Cardiac muscle cell (in vitro differentiated cells and primary cell): ENCODE measurements at places on chromosomes 5 and 9.

DNA sequence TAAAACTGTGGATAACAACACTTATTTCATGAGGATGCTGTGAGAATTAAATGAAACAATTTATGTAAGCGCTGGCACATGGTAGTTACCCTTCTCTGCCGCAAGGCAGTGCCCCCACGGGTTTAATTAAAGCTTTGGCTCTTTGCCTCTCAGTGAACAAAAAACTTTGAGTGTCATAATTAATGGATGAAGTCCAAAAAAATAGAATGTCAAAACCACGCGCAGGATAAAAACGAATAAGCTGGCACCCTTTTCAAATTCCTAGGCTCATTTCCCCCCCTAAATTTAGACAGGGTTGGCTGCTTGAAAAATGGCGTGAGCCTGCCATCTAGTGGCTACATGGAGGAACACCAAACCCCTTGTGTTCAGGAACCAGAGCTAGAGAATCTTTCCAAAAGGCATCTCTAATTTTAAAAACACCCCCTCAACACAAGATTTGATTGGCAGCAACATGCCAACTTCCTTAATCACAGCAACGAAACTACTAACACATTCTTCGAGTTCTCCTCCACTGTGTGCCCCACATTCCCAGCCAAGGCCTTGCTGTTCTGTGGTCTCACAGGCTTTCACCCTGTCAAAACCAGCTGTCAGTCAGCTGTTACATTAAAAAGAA is 29.0 kb upstream of the CCNG1 start:
- DNase-seq: peak; percentile 57

DNA sequence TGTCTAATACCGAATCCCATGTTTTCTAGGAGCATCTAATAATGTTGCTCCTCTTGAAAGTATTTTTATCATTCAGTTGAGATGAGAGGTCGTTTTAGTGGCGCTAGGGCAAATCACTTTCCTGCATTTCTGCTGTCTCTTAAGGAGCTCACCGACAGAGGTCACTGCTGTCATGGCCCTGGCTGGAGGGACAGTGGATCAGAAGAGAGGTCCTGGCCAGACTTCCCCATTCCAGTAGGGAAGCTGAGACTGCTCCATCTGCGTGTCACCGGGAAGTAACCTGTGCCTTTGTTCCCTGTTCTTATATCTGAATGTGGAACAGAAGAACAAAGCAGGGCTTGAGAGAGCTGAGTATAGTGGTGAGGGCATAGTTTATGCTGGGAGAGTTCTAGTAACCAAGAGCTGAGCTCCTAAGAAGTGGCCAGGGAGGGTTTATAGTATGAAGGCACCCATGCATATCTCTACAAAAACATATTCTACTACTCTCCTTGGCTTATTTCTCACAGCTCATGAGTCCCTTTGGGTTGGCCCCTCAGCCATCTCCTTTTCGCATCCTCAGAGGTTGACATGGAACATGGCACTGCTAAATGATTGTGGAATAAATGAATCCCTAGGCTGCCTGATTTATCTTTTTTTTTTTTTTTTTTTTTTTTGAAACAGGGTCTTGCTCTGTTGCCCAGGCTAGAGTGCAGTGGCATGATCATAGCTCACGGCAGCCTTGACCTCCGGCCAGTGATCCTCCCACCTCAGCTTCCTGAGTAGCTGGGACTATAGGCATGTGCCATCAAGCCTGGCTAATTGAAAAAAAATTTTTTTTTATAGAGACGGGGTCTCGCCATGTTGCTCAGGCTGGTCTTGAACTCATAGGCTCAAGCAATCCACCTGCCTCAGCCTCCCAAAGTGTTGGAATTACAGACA is 27.2 kb downstream of the ATP6V0E1 start:
- peak; percentile 78 for DNase-seq

DNA sequence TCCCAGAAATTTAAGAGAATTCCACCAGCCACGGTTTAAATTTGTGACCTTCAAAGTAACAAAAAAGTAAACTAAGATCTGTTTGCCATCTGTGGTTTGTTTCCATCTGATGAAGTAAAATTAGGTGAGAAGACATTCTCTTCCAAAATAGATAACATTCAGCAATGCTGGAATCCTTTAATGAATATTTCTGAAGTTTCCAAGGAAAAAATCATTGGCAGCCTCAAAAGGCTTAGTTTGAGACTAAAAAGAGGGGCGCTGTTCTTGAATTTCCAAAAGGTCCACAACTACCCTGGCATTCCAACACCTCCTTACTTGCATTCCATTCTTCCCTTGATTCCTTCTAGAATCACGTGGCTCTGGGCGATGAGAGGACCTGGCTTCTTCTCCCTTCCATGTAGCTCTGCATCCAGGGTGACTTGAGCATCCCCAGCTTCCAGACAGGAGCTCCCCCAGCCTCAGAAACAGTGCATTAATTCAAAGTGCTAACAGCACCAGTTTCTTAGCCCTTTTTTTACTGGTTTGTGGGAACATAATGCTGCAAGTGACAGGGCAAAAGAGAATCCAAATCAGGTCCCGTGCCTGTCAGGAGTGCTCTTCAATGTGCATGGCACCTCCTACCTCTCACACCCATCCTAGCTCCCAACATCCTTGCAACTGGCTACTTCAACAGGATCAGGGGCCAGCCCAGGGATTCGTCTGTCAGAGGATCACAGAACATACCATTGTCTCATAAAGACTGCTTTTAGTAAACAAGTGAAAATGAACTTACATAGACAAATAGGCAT is 191.5 kb upstream of the S1PR3 start:
- peak; percentile 48 for DNase-seq

- no peak for DNase-seq
Measured at GRCh38 chr5:141657404-141657803, 6.2 kb upstream of the FCHSD1 start.

GRCh38 chr5:143752165-143752850 is 59.7 kb upstream of the HMHB1 start:
- no peak for DNase-seq

GRCh38 chr5:119105971-119106370 is 35.1 kb downstream of the DMXL1 start:
- peak; percentile 4 for DNase-seq

DNA sequence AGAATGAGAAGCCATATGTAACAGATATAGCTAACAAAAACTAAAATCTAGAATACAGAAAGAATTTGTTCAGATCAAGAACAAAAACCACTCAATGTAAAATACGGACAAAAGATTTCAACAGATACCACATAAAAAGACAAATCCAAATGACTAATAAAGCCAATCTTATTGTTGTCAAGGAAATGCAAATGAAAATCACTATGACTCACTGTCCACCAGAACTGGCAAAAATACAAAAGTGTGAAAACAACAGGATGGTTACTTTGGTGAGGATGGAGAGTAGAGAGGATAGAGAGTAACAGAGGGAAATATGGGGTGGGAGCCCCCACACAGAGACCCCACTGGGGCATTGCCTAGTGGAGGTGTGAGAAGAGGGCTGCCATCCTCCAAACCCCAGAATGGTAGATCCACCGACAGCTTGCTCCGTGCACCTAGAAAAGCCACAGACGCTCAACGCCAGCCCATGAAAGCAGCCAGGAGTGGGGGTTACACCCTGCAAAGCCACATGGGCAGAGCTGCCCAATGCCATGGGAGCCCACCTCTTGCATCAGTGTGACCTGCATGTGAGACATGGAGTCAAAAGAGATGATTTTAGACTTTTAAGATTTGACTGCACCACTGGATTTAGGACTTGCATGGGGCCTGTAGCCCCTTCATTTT is 15.2 kb upstream of the RHOBTB3 start:
- DNase-seq: no peak

DNA sequence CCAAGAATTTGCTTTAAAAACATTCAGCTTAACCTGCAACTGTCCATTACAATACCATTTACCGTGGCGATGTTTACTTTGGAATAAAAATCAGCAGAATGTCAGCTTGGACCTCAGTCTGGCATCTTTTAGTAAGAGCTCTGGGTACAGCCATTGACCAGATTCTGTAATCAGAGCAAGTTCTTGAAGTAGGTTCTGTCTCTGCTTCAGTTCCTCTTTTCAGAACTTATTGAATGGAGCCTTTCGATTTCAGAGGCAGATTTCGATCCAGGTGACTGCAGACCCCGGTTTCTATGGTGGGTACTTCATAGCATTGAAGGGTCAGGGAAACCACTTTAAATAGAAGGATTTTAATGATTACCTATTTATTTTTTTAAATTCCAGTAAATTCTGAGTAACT is 53.4 kb upstream of the SV2C start:
- no peak for DNase-seq

GRCh38 chr5:37283214-37283820 is 34.1 kb upstream of the CPLANE1 start:
- DNase-seq: no peak

DNA sequence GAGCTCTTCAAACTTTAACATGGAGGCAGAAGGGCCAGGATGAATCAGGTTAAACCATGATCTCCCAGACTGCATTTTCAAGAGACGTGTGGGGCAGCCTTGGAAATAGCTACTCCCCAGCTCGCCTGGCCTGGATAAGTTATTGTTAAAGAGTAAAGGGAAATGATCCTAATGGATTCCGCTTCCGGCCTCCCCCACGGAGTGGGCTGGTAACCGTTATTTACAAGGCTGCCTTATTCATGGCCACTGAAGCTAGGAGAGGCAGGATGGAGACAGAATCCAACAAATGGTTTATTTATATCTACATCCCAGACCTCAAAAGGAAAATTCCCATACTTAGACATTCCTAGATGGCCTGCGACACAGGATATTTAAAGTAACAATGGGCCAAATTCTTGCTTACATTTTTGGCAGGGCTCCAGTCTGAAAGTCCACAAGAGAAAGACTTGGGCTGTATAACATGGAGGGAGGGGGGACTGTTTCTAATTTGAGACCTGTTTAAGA is 27.9 kb downstream of the SPRY4 start:
- DNase-seq: peak; percentile 88

- no peak for DNase-seq
Measured at GRCh38 chr9:87712801-87713277, 13.1 kb upstream of the CTSL start.

- no peak for DNase-seq
Measured at GRCh38 chr5:168749391-168750100, 170.4 kb upstream of the PANK3 start.

GRCh38 chr5:96196890-96197289 is 235.2 kb upstream of the ELL2 start:
- no peak for DNase-seq

DNA sequence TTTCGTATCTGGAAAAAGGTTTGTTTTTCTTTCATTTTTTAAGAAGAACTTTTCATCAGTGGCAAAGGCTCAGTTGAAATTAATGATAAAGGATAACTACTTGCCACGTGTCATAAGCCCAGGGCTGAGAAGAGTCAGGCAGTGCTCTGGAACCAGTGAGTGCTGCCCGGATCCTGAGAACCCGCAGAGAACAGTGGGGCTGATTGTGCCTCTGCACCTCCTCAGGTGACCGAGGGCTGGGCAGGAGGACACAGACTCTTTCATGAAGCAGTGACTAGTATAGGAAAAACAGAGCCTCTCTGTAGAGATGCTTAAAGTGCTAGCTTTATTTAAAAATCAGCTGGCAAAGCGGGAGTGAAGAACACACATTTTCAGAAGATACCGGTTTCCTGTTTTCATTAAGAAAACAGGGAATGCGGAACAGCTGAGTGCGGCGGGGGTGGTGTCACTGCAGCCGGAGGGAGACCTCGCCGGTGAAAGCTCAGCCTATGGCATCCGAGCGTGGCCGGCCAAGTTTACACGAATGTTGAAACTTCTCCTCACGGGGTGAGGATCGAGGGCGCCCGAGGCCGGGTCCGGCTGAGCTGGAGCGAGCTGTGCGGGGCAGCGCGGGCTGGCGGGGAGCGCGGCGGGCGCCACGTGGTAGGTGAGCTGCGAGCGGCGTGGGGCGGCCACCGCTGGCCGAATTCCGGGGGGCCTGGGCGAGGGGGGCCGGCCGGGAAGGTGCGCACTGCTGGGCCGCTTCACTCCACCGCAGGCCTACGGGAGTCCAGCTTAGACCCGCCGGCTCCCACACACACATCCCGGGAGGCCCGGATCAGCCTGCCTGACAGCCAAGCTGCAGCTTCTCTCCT is 134.7 kb upstream of the DMRT1 start:
- peak; percentile 86 for DNase-seq

DNA sequence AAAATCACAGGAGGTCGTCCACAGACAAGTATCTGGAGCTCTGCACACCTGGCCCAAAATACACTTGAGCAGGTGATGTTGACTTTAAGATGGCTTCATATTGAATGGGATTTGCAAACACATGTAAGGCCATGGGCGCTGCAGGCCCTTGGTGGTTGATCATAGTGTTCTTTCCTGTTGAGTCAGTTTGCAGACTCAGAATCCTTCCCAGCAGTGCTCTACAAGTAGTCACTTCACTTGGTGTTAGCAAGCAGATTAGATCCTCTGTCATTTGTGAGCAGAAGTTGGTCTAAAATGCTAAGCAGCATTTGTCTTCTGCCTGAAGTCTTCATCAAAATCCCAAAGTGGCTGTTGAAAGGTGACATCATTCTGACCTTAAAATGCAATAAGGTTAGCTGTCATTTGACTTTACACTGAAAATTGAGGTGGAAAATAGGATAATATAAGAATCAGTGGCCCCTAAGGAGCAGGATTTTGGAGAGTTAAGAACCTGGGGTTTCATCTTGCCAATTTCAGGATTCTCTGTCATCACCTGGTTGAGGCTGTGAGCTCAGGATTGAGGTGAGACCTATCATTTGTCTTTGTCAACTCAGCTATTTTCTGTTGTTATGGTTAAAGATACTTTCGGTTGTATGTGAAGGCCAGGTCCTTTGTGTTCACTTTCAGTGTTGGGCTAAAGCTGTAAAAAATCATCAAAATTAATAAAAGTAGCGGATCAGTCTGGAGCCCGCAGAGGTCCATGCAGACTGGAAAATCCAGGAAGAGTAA is 114.5 kb downstream of the LRRC70 start:
- DNase-seq: peak; percentile 40

DNA sequence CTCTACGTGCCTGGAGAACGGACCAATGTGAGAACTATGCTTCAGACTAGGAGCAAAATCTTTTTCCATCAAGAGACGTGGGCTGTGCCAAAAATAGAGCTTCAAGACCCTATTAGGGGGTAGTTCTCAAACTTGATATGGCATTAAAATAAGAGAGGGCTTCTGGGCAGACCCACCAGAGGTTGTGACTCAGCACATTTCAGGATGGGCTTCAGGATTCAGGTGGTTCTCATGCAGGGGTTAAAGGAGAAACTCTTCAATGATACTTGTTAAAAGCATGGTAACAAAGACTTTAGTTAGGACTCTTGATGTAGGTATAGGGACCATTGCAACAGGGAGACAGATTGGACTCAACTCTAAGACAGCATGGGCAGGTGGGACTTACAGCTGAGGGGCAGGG is 195.5 kb downstream of the RGS3 start:
- DNase-seq: no peak

- DNase-seq: no peak
Measured at GRCh38 chr9:99753436-99753835, 68.2 kb upstream of the NR4A3 start.
